ENCODE measurements at places on chromosomes 4 and X.

DNA sequence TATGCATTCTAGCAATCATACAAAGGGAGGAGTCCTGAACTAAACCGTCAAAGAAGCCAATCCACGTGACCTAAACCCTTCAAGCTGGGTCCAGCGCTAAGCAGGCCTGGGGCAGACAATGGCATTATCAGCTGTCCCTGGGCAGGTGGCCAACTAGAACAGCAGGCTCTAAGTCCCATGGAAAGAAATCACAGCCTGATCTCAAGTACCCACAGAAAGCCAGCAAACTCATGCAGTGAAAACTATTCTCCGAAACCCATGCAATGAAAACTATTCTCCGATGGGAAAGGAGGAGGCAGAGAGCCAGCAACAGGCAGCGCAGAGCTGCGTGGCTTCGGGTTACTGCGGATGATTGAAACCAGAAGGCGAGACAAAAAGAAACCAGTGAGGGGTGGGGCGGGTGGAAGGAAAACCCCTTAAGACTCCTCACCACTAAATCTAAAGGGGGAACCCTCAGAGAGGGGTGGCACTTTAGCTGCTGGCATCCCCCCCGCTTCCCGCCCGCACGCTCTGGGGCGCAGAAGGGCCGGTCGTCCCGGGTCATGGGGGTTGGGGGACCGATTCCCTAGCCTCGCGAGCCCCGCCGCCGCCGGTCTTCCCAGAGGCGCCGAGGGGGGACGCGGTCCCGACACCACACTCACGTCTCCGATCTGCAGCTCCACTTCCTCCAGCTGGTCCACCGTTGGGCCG is 567 bp downstream of the C4orf46 start:
- DNase-seq, result peak; percentile 67

DNA sequence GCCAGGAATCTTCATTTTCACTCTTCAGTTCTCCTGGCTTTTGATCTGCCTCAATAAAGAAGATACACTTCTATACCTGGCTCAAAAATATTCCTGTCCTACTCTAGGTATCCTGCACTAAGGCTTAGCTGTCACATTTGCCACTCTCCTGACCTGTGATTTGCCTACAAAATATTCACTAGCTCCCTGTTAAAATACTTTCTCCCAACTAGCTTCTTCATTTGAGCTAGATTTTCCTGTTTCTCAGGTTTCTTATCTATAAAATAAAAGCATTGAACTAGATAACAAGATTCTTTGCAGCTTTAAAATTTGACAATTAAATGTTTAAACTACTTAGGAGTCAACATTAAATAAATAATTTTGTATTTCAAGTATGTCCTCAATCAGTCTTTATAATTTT is 53.2 kb downstream of the CHIC2 start:
- no peak for DNase-seq

DNA sequence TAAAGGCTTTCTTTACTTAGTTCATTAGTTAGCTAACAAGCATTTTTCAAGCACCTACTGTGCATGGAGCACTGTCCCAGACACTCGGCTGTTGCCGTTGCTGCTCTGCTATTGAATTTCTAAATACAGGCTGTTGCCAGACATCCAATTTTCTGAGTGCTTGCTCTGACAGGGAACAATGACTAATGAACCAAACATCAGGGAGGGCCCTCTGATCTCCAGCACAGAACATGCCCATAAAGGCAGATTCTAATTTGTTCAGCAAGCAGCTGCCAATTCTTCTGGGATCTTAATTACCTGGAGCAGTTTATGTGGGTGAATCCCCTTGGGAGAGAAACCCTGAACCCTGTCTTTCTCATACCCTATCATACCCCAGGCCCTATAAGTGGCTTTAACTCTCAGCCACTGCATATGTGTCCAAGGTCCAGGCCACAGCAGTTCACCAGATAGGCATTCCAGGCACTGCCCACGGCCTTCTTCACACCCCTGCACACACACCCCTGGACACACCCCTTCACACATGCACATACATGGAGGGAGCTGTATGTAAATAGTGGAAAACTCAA is 27.9 kb downstream of the TSC22D3 start:
- DNase-seq, result no peak

DNA sequence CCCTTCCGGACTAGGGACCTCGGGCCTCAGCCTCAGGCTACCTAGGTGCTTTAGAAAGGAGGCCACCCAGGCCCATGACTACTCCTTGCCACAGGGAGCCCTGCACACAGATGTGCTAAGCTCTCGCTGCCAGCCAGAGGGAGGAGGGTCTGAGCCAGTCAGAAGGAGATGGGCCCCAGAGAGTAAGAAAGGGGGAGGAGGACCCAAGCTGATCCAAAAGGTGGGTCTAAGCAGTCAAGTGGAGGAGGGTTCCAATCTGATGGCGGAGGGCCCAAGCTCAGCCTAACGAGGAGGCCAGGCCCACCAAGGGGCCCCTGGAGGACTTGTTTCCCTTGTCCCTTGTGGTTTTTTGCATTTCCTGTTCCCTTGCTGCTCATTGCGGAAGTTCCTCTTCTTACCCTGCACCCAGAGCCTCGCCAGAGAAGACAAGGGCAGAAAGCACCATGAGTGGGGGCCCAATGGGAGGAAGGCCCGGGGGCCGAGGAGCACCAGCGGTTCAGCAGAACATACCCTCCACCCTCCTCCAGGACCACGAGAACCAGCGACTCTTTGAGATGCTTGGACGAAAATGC is at the start of gene WAS:
WAS (plus strand) TSS at position 389 of the 572 bp plus-strand sequence; CDS start at position 444, 55 bp downstream.
- DNase-seq, result peak; percentile 89

- no peak for DNase-seq
Measured at GRCh38 chr4:74297539-74297938, 10.7 kb upstream of the EPGN start.

DNA sequence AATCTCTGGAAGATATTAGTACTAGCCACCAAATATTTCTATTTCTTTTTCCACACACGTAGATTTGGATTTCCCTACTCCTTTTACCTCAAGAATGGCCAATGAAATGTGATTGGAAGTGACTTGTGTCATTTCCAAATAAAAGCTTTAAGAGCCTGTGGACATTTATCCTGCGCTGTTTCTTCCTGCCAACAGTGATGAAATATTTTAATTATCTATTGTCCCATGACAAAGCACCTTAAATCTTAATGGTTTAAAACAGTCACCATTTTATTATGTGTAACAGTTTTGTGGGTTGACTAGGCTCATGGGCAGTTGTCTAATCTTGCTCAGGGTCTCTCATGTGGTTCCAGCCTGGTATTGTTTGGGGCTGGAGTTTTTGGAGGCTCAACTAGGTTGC is 3.5 kb upstream of the PGRMC2 start:
- no peak for DNase-seq

DNA sequence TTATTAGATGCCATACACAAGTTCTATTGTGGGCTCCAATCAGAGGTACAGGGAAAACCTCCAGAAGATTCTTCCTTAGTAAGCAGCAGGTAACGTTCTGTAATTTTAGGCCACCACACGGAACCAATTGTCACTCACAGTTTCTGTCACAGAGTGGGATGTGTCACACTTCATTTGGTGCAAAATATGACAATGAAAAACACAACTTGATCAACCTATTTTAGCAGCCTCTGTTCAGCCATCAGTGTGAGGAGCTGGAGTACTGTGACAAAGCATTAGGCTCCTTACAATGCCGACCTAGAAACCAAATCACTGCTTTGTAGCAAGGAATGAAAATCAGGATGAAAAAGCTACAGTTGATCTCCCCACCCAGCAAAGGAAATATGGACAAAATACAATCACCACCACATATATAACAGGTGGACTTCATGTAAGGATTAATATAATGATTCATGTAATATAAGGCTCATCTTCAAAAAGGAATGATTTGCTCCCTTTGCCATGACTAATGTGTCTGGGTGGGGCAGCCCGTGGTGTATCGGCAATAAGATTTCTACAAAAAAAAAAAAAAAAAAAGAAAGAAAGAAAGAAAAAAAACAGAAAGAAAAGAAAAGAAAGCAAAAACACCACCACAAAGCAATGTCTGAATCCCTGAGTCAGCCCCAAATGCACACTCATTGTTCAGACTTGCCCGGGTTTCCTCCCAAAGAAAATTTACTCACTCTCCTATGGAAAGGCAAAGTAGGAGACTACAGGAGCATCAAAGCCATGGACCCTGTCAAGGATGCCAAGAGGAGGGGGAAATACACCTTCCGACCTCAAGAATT is 36.0 kb downstream of the SLC9A7 start:
- DNase-seq, result no peak

GRCh38 chr4:89492581-89493071 is 185.0 kb upstream of the GPRIN3 start:
- DNase-seq, result no peak

DNA sequence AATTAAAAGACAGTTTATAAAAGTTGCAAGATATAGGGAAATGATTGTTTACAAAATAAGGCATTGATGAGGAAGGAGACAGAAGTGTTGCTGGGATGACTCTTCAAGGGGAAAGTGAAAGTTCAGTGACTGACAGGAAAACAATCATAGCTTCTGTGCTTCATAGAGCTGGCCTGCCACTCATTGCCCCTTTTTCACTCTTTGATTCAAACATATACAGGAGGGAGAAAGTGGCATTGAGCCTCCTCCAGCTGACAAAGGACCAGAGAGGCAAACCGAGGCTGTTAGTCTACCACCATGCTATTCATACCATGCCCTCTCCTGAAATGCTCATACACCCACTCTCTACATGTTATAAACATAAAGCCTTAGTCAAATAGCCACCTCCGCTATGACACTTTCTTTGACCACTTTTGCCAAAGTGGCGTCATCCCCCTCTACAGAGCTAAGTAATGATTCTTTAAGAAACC is 79.2 kb upstream of the ATOH1 start:
- no peak for DNase-seq

DNA sequence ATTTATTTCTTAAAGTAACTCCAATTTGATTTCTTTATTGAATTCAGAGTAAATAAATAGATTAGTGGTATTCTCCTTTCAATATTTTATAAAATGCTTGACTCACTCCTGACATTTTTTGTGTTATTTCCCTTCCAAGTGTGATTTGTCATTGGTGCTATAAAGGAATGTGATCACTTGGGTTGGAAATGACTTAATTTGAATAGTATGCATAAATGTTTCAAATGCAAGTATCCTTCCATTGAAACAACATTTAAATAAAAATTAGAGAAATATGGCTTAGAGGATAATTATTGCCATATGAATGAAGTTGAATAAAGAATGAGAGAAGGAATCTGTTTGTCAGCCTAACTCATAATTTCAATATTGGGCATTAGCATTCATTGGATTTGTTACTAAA is 182.7 kb downstream of the PABPC4L start:
- no peak for DNase-seq

DNA sequence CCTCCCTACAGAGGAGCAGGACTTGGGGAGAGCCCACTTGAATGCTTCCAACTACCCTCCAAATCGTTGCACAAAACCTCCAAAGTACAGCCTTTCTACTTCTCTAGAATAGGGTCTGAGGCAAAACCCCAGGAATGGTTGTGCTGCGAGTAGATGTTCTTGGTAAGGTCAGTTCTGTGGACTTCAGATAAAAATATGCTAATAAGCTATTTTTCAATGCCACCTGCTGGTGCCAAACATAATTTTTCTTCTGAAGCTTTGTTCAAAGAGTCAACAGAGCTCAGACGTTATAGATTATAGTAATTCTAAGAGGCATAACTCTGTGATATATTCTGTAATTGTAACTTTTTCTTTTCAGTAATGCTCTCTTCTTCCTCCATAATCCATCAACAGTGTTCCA is 425.7 kb downstream of the GPAT3 start:
- peak; percentile 14 for DNase-seq

- DNase-seq, result no peak
Measured at GRCh38 chrX:1932231-1932630, 317.4 kb downstream of the ASMT start.

- no peak for DNase-seq
Measured at GRCh38 chr4:95524184-95524583, 24.6 kb downstream of the UNC5C start.

- DNase-seq, result no peak
Measured at GRCh38 chrX:107936434-107936730, 45.8 kb downstream of the TEX13B start.

GRCh38 chr4:33696041-33696440 is 2548.3 kb downstream of the ARAP2 start:
- no peak for DNase-seq

DNA sequence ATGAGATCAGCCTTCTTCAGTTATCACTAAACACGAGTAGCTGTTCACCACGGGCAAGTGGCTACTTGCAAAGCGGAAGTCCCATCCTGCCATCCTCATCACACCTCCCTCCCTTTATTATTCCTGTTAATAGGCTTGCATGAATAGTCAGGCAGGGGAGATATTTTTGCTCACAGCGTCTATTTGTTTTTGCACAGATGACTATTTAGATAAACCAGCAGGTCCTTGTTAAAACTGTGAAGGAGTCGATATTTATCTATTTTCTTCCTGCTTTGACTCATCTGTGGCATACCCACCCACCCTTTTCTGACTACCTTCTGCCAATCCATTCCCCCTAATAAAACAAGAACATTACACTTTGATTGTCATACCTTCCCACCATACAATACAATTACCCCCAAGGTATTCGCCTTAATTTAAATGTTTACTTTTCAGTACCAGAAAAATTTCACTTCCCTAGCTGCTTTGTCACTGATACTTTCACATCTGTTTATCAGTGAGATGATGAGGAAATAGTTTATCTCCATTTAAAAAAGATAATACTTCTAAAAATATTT is 96.6 kb upstream of the BANK1 start:
- DNase-seq, result no peak

- DNase-seq, result peak; percentile 69
Measured at GRCh38 chr4:140252742-140253555, 99.0 kb upstream of the MAML3 start.

DNA sequence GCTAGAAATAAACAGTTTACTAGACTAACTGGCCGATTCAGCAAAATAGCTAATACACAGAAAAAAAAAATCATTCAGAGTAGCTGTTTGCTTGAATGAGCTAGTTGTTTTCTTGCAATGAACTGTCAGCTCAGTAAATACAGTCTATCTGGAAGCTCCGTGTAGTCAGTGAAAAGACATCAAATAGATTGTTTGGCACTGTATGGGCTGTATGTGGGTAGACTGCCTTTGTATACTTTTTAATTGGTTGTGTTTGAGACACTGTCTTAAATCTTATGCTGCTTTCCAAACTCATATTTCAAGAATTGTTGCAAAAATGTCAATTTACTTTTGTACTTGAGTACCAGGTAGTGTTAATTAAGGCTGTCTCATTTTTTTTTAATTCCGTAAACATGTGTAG is 61.6 kb upstream of the GPR174 start:
- DNase-seq, result no peak

DNA sequence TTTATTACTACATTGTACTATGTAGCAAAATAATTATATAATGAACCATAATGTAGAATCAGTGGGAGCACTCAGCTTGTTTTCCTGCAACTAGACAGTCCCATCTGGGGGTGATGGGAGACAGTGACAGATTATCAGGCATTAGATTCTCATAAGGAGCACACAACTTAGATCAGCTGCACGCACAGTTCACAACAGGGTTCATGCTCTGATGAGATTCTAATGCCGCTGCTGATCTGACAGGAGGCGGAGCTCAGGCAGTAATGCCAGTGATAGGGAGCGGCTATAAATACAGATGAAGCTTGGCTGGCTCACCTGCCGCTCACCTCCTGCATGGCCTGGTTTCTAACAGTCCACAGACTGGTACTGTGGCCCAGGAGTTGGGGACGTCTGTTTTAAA is 199.2 kb downstream of the MAB21L2 start:
- DNase-seq, result no peak

GRCh38 chr4:78056265-78057129 is 626 bp upstream of the FRAS1 start:
- peak; percentile 7 for DNase-seq

Data from NB4 (cell line).